ENCODE measurements at places on chromosomes 13 and 19. TPM values are rescaled to one million over a fixed set of nuclear protein-coding genes. Genes with fewer than 3 reads are reported as not detected.

The ZNRF4 gene
- polyA plus RNA-seq: not detected

DNA sequence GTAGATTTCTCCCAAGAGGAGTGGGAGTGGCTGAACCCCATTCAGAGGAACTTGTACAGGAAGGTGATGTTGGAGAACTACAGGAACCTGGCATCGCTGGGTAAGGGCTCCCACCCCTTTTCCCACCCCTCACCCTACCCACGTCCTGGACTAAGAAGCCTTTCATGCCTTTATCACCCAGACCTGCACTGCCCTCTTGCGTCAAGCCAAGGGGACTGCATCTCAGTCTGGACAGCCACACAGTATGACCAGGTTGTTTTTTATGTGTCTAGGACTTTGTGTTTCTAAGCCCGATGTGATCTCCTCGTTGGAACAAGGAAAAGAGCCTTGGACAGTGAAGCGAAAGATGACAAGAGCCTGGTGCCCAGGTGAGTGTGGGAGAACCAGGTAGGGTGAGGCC, 8.8 kb downstream of the ZFP28 start:
- no peak overlapping the region for H3K27ac ChIP-seq
- no peaks in the 10 kb centered on the region for H3K36me3 ChIP-seq
- H3K27me3 ChIP-seq: no peaks in the 10 kb centered on the region
- H3K4me1 ChIP-seq: no peaks in the 10 kb centered on the region

The ICAM1 gene
- 13.4 TPM for polyA plus RNA-seq

The SYDE1 gene
- 0.03 TPM for polyA plus RNA-seq

The FARP1 gene
- 0.05 TPM for polyA plus RNA-seq

- peaks cover 64% of the 10 kb centered on the region for H3K4me1 ChIP-seq
- H3K27ac ChIP-seq: peak overlapping the region; percentile 95
- peak; percentile 89 for DNase-seq
- no peaks in the 10 kb centered on the region for H3K27me3 ChIP-seq
Observed at GRCh38 chr13:98509271-98510155, 67.4 kb downstream of the STK24 start.

The PPP1R13L gene
- 1.7 TPM for polyA plus RNA-seq

DNA sequence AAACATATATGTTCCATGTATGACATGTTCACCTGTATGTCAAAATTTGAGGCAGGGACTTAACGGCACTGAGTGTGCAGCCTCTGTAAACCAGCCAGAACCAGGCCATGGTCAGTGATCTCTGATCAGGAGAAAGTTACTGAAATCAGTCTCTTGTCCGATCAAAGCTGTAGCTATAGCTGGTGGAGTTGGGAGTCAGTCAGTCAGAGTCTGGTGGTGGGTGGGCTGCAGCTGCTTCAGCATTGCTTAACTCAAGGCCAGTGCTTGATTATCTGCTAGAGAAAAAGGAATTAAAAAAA, 78.3 kb downstream of the ANKRD10 start:
- H3K4me3 ChIP-seq: no peak overlapping the region
- H3K4me1 ChIP-seq: no peaks in the 10 kb centered on the region
- H3K36me3 ChIP-seq: no peaks in the 10 kb centered on the region

DNA sequence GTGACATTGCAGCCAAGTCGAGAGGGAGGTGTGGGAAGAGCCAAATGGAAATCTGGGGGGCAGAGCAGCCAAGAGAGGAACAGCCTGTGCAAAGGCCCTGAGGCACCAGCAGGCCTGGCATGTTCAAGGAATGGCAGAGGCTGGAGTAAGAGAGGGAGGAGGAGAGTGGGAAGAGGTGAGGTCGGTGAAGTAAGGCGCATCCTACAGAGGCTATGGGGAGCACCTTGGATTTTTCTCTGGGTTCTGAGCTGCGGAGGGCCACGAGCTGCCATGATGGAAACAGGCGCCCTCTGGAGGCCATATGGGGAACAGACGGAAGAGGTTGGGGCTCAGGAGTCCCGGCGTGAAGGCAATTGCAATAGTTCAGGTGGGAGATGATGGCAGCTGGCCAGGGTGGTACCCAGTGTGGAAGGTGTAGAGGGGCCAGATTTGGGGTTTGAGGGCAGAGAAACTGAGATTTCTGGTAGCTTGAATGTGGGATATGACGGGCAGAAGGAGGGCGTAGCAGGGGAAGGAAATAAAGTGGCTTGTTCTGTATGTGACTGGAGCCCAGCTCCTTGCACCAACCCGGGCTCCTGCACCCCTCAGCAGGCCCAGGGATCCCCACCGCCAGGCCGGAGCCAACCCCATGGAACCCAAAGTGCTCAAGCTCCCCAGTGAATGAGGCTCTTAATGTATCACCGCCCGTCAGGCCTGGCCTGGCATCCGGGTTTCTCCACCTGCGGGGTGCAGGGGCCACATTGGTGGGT, 20.5 kb upstream of the STRN4 start:
- no peak overlapping the region for H3K27ac ChIP-seq
- H3K36me3 ChIP-seq: no peaks in the 10 kb centered on the region
- no peaks in the 10 kb centered on the region for H3K27me3 ChIP-seq
- H3K4me1 ChIP-seq: no peaks in the 10 kb centered on the region
- DNase-seq: peak; percentile 81

- no peak for DNase-seq
- no peak overlapping the region for H3K27ac ChIP-seq
Observed at GRCh38 chr13:48255954-48256353, 22.9 kb downstream of the ITM2B start.

The ZNF549 gene
- 0.12 TPM for polyA plus RNA-seq

The KLC3 gene
- polyA plus RNA-seq: 0.90 TPM

- no peaks in the 10 kb centered on the region for H3K4me1 ChIP-seq
- DNase-seq: no peak
- H3K27me3 ChIP-seq: no peaks in the 10 kb centered on the region
- H3K27ac ChIP-seq: no peak overlapping the region
- no peaks in the 10 kb centered on the region for H3K36me3 ChIP-seq
Observed at GRCh38 chr13:33411312-33411711, 125.8 kb upstream of the STARD13 start.

DNA sequence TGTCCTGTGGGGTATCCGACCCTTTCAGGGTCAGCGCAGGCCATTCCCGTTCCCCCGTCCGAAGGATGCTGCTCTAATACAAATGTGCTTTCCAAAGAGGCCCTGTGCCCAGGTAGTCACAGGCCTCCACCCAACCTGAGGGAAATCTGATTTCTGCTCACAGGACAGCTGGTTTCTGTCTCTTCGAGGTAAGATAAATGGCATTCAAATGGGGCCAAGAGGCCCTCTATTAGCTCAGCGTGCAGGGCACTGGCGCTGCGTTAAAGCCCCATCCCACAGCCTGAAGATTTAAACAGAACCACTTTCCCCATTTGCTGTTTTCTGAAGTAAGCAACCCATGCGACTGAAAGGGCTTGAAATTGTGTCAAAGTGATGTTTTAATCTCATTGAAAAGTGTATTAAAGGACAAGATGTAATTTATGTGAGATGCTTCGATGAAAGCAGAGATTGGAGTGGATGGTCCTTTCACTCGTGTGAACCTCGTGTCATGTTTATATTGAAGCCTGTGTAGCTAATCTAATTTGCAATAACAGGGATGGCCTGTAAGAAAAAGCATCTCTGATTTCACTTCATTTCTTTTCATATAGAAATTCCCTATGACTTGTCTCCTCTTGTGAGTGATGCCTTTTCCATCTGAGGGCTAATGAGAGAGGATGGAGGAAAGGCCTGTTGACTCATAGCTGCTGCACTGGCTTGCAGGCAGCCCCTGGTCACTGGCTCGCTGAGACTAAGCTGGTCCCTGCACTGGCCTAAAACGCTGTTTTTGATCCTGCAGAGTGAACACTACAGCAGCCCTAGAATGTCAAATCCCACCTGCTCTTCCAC, 7.3 kb upstream of the SOX1 start:
- peaks cover 50% of the 10 kb centered on the region for H3K27me3 ChIP-seq
- no peak for DNase-seq
- no peaks in the 10 kb centered on the region for H3K36me3 ChIP-seq
- H3K4me1 ChIP-seq: no peaks in the 10 kb centered on the region

GRCh38 chr13:47845981-47846380, 155.1 kb downstream of the SUCLA2 start:
- H3K4me3 ChIP-seq: no peak overlapping the region
- no peak for DNase-seq
- H3K4me1 ChIP-seq: no peaks in the 10 kb centered on the region
- H3K36me3 ChIP-seq: no peaks in the 10 kb centered on the region

GRCh38 chr19:14073925-14074838, 1.6 kb downstream of the MISP3 start:
- peaks cover 9% of the 10 kb centered on the region for H3K4me1 ChIP-seq
- no peaks in the 10 kb centered on the region for H3K36me3 ChIP-seq
- DNase-seq: peak; percentile 60
- peak overlapping the region; percentile 55 for H3K4me3 ChIP-seq
- H3K27ac ChIP-seq: peak overlapping the region; percentile 68

The CABP5 gene
- not detected for polyA plus RNA-seq

The CBY2 gene
- not detected for polyA plus RNA-seq

DNA sequence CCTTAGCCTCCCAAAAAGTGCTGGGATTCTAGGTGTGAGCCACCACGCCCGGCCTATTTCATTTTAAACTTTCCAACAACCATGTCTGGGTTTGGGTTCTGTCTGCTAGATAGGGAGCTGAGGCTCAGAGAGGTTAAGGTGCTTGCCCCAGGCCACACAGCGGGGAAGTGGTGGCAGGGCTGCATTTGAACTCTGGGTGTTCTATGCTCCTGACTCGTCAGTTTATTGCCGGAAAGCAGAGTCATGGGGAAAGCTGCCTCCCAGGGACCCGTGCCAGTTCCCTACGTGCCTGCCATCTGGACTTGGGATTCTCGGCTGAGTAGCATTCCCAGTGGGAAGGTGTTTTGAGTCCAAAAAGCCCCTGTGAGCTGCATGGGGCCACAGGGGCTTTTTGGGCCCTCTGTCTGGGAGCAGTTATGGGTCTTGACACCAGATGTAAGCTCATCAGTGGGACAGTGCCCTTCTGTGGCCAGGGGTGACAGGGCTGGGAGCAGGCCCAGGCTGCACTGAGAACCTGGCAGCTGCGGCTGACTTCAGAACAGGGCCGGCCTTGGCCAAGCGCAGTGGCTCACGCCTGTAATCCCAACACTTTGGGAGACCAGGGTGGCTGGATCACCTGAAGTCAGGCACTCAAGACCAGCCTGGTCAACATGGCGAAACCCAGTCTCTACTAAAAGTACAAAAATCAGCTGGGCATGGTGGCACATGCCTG, 10.9 kb downstream of the RFX1 start:
- peaks cover 17% of the 10 kb centered on the region for H3K4me1 ChIP-seq
- peaks cover 63% of the 10 kb centered on the region for H3K36me3 ChIP-seq
- no peak overlapping the region for H3K27ac ChIP-seq
- no peak for DNase-seq

Data from K562 (cell line).